Activated effector memory CD4-positive, alpha-beta T cell treated with Interleukin-2 at 50 U/mL for 16 hours (primary cell): ENCODE measurements at places on chromosomes 12 and 14.

DNA sequence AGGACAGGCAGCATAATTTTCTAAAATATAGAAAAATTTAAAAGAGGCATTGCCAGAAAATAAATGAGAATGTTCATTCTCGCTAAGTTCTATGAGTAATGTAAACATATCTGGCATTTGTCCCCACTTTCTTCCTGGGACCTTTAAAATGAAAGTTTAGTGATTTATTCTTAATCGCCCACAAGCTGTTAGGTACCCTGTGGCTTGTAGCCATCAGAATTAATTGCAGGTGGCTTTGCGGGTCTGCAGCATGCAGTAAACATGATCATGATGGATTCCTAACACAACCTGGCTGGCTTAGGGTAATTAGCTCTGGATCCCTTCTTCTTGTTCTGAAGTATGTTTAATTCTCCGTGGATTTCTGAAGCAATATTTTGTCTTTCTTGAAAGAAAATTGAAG, 103.5 kb upstream of the FRMD6 start:
- no peak for DNase-seq

DNA sequence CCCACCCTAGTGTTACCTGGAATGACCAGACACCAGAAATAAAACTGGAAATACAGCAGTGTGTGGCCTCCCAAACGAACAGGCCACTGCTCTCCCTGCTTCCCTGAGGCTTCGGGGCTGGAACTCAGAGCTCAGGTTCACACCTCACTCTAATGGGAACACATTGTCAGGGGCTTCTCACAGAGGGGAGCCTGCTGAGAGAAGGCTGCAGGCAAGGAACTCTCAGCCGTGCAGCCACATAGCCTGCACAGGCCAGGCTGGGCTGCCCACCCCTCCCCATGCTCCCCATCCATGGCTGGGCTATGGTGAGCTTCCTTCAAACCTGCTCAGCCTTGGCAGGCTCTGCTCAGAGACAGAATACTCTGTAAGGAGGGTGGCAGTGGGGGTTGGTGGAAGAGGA, 302.5 kb downstream of the EMP1 start:
- DNase-seq = no peak

- no peak for DNase-seq
These were observed 898.3 kb downstream of the VRK1 start for GRCh38 chr14:97695456-97695981.

DNA sequence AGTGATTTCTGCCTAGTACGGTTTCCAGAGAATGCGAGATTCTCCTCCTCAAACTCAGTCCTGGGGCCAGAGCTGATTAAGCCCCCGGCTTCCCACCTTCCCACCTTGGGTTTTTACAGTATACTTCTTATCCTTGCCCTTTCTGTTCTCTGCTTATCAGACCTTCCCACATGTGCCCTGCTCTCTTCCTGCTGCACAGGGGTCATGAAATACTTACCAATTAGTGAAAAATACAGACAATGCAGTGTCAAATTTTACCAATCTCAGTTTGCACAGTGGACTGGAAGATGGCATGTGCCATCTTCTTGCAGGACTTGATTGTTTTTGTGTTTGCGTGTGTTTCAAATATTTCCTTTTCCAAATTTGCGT, 14.7 kb downstream of the SUSD6 start:
- no peak for DNase-seq

GRCh38 chr14:83416476-83416875, 1882.8 kb upstream of the SEL1L start:
- DNase-seq = no peak
